ENCODE measurements at places on chromosomes 6 and 20. TPM values are rescaled to one million over a fixed set of nuclear protein-coding genes. Genes with fewer than 3 reads are reported as not detected.

DNA sequence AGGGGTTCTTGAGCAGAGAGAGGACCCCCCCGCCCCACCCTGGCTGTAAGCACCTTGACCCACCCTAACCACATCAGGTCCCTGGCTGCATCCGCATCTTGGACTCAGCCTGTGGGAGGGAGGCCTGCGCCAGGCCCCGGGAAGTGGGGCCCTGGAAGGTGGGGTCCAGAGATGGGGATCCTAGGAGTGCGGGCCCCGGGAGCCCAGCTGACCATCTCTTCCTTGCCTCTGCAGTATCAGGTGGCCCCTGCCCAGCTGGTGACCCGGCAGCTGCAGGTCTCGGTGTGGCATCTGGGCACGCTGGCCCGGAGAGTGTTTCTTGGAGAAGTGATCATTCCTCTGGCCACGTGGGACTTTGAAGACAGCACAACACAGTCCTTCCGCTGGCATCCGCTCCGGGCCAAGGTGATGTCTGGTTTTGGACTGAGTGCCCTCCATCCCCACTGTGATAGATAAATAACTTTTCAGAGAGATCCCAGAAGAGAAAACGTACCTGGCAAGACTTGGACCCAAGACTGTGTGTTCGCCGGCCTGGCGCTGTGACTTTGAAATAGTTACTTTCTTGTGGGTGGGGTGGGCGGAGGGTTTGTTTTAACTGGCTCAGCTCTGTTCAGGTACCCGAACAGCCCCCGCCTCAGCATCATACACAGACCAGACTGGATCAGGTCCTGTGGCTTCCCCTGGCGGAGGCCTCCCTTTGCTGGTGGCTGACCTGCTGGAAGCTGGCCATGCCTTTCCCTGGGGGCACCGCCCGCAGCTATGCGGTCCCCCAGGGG, 62.0 kb downstream of the EZR start:
- DNase-seq, result no peak

- no peak for DNase-seq
These were observed 248.8 kb downstream of the CDH4 start for GRCh38 chr20:61500791-61501321.

DNA sequence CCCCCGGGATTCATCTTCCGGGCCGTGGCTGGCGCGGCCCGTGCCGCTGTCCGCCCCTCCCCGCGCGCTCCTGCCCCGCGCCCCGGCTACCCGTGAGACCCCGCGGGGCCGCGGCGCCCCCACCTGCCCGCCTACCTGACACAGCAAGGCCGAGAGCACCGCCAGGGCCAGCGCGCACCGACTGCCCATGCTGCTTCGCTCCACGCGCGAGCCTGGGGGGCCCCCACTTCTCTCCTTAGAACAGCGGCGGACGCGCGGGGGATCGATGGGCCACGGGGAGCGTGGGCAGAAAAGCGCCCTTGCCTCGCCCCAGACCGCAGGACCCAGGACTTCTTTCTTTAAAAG, 955 bp downstream of the DLL1 start:
- no peak for DNase-seq

GRCh38 chr20:53510262-53510661, 83.4 kb downstream of the ZNF217 start:
- no peak for DNase-seq

GRCh38 chr6:169409742-169410312, 156.2 kb upstream of the THBS2 start:
- DNase-seq, result no peak

DNA sequence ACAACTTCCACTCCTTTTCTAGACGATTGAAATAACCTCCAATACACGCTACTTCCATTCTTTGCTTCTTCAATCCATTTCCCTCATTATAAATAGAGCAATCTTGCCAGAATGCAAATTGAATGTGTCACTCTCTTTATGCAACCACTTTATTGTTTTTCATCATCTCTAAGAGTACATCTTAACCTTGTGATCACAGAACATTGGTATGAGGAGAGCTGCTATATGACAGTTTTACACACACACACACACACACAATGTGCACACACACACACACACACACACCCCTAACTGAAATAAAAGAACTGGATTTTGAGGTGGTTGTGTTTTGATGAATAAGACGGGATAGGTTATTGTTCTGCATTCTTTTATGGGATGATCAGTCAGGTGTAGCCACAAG, 187.0 kb downstream of the HDGFL1 start:
- no peak for DNase-seq

GRCh38 chr6:113104951-113105350, 752.2 kb upstream of the MARCKS start:
- no peak for DNase-seq

GRCh38 chr20:60787276-60787675, 464.8 kb upstream of the CDH4 start:
- no peak for DNase-seq

GRCh38 chr6:142871910-142872331, 73.1 kb downstream of the HIVEP2 start:
- DNase-seq, result no peak

DNA sequence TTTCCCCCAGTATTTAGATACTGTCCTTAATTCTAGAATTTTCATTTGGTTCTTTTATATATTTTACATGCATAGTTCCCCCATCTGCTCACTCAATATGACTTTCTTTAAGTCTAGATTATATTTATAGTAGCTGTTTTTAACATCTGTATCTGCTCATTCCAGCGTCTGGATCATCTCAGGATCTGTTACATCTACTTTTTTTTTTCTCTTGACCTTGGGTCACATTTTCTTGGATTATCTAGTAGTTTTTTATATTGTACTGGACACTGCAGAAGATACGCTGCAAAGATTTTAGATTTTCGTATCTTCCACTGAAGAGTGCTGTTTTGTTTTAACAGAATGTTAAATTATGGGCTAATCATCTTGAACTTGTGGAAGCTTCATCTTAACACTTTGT, 20.7 kb downstream of the RAB22A start:
- no peak for DNase-seq

DNA sequence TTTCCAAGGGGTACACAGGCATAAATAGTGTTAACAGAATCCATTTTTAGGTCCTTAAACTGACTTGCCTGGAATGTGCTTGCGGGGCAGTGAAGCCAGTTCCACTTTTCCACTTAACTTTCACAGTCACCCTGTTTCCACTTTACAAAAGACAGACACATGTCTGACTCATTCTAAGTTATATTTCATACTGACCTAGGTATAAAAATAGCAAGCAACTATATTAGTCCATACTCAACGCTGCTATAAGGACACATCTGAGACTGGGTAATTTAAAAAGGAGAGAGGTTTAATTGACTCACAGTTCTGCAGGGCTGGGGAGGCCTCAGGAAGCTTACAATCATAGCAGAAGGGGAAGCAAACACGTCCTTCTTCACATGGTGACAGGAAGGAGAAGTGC, 88.2 kb downstream of the MTFR2 start:
- no peak for DNase-seq

DNA sequence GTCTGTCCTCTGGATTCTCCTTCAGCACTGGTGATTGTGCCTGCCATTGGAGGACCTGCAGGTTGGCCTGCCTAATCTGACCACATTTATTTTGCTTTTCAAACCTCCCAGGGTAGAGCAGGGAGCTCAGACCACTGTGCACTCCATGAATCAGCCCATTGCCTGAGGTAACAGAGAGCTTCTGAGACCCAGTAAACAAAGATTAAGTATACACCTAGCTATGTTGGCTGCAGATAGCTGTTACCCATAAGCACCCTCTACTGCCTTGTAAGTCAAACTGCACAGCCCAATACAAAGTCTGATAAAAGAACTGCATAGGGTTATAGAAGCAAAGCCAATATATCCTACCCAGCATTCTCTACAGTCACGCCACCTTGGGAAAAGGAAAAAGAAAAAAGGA, 338.7 kb downstream of the HTR1B start:
- DNase-seq, result no peak

DNA sequence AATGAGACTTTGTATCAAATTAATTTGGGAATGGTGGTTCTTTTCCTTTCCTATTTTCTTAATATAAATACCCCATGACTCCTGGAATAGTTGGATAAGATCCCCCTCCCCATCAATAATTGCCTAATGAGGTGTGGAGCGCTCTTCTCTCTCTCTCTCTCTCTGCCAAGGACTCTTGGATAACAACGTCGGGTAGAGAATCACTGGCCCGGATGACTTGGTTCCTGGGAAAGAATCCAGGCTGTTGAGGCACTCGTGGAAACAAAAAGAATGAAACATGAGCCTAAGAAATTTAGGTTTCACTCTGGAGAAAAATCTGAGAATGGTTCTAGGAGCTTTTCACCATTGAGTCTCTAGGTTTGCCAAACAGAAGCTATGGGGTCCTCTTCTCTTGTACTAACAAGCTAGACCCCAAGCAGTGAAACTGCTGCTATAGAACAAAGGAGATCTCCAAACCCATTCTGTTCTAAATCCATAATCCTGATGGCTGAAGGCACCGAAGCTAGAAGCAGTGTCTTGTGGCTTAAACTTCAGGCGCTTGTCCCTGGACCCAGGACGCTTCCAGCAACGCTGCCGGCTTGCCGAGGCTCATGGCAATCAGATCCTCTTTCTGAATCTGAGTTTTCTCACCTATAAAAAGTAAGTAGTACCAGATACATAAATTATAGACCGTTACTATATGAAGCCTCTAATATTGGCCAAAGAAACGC, 241.6 kb upstream of the BTBD3 start:
- peak; percentile 70 for DNase-seq

GRCh38 chr6:84779380-84779779, 15.0 kb upstream of the TBX18 start:
- DNase-seq, result no peak

DNA sequence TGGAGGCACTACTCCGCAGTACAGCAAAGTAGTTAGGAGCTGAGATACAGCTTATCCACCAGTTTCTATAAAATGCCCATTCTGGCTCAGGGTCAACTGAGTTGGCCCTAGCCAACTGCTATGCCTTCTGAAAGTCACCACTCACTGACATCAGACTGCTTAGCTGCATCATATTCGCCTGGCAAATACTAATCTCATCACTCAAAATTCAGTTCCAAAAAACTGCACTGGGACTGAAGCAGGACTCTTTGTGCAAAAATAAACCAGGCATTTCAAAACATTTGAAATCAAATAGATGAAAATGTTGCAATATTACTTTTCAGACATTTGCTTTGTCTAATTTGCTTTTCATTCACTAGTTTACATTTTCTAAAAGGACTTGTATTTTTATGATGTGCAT, 230.0 kb downstream of the ALDH8A1 start:
- DNase-seq, result peak; percentile 29

- DNase-seq, result no peak
These were observed 1.6 kb downstream of the TFAP2C start for GRCh38 chr20:56630506-56631317.

DNA sequence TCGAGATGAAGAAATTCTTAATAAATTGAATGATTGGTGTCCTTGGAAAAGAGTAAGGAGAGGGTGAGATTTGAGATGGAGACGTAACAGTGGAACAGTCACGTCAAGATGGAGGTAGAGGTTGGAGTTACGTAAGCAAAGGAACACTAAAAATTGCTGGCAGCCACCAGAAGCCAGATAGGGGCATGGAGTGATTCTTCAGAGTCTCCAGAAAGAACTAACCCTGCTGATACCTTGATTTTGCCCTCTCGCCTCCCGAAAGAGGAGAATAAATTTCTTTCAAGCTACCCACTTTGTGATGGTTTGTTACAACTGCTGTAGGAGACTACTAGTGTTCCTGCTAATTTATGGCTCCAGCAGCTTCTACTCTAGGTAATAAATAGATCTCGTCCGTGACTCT, 17.6 kb downstream of the CD2AP start:
- DNase-seq, result no peak

DNA sequence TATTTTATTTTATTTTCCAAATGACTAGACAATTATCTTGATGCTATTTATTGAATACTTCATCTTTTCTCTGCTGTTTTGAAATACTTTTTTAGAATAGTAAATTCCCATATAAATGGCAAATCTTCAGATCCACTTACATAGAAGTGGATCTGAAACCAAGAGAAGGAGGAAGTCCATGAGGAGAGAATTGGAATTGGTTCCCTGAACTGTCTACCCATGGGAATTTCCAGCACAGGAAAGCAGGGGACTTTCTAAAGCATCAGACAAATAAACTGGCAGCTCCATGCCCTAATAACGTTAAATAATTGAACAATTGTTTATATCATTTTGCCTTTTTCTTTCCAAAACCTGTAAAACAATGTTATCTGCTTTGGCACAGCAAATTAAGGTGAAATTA, 47.1 kb upstream of the PNRC1 start:
- DNase-seq, result no peak

GRCh38 chr6:145189836-145190235, 545.5 kb downstream of the EPM2A start:
- DNase-seq, result no peak

DNA sequence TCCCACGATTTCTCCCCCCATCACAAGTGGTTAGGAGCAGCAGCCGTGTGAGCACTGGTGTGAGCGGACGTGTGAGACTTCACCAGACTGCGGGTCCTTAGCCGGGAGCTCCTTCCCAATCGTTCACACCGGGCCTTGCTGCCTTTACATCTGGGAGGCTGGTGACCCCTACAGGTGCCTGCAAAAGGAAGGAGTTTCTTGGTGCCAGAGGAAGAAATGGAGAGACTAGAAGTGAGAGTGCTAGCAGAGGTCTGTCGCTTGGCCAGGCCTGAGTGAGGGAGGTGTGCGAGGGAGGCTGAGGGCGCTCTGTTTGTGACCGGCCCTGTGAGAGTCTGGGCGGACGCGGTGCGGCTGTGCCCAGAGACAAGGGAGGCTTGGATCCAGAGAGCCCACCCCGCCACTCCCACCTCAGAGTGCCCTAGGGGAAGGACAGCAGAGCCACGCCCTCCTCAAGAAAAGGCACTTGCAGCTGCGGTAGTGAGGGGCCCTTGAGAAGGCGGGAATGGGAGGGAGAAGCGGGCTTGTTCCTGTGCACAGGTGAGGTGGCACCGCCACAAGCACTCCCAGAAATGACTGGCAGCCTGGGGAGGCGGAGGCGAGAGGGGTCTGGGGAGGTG, 10.0 kb upstream of the ARMC2 start:
- DNase-seq, result peak; percentile 35

DNA sequence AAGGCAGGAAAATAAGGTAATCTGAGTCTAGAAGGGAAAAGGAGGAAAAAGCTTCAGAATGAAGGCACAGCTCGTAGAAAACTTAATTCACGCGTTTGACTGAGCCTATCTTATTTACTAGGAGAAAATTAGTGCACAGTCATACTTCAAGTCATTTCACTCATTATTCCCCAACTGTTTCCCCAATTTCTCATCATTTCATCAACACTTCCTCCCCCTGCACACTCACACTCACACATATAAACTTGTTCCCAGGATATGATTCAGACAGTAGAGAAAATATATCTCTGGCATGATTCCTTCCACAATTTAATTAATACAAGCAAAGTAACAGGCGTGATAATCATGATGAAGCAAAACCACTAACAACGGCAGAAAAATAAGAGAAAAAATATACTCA, 94.5 kb upstream of the F13A1 start:
- no peak for DNase-seq

- DNase-seq, result peak; percentile 51
These were observed 20.7 kb downstream of the DYNLRB1 start for GRCh38 chr20:34536798-34537394.

- no peak for DNase-seq
These were observed 150.7 kb upstream of the SOX4 start for GRCh38 chr6:21442874-21443273.

GRCh38 chr20:7226156-7226555, 458.7 kb downstream of the BMP2 start:
- no peak for DNase-seq

GRCh38 chr6:158083455-158084325, 84.4 kb downstream of the SERAC1 start:
- DNase-seq, result no peak

Gene KCNK5
- not detected for total RNA-seq

Gene BPIFB2
- not detected for total RNA-seq

Gene CFAP61
- total RNA-seq, result not detected

Gene C20orf144
- total RNA-seq, result 0.20 TPM

Gene EIF6
- 164 TPM for total RNA-seq

Gene PTCRA
- total RNA-seq, result not detected

Gene ANKRD66
- not detected for total RNA-seq

Gene CLPSL1
- not detected for total RNA-seq

Gene NR2E1
- total RNA-seq, result 0.31 TPM

Measured in G401 (cell line).